Liver (tissue), 10 donors: ENCODE measurements at places on chromosomes 1 and 21. TPM values are rescaled to one million over a fixed set of nuclear protein-coding genes. Genes with fewer than 3 reads are reported as not detected.

Gene SPATA17
- total RNA-seq: 0.08 TPM

GRCh38 chr1:154607609-154608396, at the start of gene ADAR:
Gene ADAR (minus strand): TSS chr1:154608186. CDS start chr1:154608006, 180 bp downstream.
- DNase-seq: peak; percentile 77

Gene S100A7A
- total RNA-seq: not detected

Gene VHLL
- 0.67 TPM for total RNA-seq

DNA sequence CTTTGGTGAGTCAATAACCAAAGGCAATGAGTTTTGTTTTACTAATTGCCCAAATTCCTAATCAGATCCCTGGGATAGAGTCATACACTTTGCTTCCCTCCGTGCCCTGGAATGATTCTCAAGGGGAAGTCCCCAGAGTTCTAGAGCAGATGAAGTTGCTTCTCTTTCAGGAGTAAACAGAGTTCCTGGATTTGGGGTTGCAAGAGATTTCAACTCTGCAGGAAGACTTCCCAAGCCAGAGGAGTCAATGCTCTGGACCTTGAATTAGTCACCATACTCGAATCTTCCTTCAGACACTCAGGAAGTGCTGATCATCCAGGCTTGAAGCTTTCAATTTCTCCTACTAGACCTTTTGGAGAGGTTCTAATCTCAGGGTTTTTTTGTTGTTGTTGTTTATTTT, 39.6 kb downstream of the FCER1A start:
- no peak for DNase-seq

DNA sequence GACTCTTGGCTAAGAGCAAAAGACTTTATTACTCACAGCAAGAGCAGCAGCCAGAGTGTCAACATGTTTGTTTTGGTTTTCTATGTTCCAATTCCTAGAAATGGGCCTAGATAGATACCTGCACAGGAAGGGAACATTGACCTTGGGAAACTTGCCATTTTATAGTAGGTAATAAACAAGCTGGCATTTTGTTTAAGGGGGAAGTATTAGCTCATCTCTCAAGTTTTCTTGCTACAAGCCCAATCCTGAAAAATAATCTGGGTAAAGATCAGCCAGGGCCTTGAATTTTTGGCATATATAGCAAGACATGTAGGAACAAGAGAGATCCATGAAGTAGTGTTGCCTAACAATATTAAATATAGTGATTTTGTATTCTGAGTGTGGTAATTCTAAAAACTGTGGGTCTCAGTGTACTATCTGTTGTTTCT, 51.4 kb upstream of the RGL1 start:
- no peak for DNase-seq

DNA sequence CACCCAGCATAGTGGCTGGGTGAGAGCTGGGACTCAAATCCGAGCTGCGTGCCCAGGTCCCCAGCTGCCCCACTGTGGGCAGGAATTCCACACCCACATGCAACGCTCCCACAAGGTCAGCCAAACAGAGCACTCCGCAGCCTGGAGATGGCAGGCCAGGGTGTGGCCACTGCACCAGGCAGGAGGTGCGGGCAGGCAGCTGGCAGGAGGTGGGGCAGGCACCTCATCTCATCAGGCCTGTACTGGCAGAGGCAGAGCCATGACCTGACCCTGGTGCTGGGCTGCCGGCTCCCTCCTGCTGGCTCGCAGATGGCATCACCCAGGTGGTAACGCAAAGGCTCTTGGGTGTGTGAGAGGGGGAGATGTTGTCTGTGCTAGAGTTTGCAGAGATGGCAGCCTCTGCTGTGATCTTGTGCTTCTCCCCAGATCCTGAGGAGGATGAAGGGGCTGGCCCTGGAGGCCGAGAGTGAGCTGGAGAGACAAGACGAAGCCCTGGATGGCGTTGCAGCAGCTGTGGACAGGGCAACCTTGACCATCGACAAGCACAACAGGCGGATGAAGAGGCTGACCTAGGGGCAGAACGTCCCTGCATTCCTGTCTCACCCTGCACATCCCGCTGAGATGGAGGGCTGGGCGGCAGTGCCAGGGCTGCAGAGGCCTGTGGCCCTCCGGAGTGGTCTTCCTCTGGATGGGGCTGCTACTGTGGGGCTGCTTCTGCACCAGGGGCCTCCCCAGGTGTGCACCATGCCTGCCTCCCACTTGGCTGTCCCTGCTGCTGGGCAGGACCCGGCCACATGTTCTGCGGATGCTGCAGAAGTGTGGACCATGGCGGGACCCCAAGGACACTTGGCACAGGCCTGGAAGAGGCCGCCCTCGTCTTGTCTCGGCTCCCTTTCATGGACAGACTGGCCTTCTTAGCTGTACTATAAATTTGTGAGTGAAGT, 35.1 kb upstream of the PRSS38 start:
- no peak for DNase-seq

Gene FTCD
- total RNA-seq: 178 TPM

DNA sequence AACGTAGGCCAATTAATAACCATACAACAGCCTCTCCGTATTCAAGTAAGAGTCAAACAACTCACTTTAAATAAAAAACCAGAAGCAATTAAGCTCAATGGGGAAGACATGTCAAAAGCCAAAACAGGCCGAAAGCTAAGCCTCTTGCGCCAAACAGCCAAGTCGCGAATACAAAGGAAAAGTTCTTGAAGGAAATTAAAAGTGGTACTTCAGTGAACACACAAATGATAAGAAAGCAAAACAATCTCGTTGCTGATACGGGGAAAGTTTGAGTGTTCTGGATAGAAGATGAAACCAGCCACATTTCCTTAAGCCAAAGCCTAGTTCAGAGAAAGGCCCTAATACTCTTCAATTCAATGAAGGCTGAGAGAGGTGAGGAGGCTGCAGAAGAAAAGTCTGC, 53.4 kb downstream of the SIPA1L2 start:
- no peak for DNase-seq

GRCh38 chr1:18211764-18212163, 104.2 kb downstream of the IGSF21 start:
- DNase-seq: no peak

DNA sequence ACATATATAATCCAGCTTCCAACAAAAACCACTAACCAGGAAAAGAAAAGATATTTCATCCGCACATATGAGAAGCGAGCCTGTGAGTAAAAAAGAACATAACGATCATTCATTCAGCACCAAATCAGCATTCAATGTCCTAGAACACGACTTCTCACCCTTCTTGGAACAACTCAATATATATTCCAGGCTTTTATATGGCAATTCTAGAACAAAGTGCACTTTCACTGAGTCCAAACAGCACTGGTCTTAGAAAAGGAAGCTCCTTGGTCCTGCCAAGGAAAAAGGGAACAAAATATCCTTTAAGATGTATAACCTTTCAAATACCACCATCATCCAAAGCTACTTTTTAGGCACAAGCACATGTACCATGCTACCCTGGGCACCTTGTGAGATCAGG, 44.5 kb downstream of the RPL5 start:
- DNase-seq: no peak

DNA sequence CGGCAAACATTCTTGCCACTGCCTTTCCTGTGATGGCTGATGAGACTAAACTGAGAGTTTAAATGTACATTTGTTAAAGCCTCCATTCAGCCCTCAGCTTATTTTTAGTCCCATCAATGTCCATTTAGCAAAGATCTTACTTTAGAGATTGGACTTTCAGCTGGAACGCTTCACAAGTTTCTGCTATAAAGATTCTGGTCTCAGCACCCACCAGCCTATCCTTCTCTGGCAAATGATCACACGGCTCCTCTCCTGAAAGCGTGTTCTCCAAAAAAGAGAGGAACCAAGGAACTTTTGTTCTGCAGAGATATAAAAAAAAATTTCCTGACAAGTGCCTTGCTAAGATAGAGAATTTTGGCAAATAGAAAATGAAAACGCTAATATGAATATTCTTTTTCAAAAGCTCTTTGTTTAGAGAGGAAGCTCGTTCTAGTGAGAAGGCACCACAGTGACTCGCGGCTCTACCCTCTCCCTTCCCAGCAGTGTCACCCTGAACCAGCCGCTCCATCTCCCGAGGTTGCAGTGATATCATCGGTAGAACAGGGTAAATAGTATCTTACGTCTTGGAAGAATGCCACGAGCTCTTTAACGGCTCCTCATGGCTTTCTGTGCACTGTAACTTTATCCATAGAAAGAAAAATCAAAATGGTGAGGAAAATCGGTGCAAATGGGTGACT, 200.2 kb downstream of the APP start:
- DNase-seq: no peak

DNA sequence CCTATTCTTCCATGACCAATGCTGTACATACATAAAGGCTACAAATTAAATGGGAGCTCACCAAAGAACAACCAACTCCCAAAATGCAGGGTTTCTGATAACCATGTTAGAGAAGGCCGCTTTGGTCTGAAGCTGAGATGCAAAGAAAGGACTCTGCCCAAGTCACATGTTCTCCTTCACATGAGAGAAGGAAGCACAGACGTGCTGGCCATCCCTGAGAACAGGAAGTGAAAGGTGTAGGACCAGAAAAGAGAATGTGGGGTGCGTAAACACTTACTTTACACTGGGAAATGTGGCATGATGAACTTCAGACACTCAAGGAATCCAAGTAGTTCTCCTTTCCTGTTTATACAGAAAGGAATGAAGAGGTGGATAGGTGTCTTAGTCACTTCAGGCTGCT, 31.7 kb upstream of the TADA1 start:
- no peak for DNase-seq

DNA sequence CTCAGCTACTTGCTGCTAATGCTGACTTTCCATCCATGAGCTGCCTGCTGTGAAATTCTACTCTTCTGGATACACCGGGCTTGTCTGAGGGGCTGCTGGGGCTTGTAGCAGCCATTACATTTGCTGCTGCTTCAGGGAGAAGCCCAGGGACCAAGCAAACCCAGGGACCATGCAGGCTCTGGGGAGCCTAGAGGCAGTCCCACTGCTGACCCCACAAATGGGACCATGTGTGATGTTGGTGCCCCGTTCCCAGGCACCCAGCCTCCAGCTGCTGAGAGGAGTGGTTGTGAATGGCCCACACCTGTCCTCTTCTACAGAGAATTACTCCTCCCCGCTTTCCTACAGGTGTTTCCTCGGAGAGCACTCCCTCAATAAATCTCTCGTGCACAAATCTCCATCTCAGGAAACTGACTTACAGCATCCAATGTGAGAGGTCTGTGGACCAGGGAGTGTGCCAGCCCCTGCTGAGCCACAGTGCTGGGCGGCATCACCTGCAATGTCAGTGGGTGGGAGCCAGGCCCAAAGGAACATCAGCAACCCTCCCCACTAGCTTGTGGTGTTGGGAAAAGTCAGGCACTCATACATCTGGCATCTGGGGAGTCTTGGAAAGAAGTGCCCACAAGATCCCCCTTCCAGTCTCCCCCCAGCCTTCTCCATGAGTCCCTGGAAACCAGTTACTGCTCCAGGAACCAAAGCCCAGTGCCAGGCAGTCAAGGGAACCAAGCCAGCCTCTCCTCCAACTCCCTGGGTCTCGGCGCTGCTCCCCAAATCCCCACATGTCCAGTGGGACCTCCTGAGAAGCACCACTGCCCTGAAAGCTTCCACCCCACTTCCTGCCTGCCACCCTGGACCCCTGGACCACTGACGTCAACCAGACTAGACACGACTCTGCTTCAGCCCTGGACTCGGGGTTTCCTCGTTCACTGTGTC, 65.1 kb downstream of the TCP10L start:
- DNase-seq: no peak

DNA sequence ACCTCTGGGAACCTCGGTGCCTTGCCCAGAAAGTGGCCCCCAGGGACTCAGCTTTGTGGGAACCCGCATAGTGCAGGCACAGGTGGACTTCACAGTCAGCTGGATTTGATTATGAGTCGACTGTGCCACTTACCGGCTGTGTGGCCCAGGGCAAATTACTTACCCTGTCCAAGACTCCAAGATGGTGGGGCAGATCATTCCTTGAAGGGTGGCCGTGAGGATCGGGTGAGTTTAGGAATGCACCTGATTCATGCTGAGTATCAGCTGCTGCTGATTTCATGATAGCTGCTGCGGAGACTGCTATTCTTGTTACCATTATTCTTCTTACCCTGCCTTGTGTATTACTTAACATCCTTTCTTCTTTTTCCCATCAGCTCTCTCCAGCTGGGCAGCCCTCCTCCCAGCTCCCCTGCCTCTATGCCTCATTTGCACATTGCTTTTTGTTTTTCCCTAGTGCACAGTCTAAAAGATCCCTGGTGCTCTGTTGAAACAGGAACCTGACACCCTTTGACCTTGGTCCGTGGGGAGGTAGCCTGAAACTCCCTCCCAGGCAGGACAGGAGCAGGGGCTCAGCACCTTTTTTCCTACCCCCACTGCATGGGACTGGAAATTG, 40.5 kb upstream of the FHAD1 start:
- peak; percentile 47 for DNase-seq

DNA sequence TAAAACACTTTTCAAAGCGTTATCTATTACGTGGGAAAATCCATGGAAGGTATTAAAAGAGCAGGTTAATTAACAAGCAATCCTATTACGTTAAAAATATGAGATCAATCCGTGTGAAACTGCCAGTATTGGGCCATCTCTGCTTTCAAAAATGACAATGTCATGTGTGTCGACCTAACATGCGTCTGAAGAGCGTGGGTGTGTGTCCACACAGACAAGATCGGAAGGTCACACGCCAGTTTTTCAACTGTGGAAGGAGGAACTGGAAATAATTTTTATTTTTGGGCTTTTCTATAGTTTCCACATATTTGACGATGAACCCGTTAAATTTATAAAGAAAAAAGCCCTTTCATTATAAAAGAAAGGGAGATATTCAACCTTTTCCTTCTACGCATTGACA, 17.6 kb upstream of the ALDH4A1 start:
- no peak for DNase-seq

GRCh38 chr1:77975386-77975785, 3.5 kb downstream of the FUBP1 start:
- DNase-seq: no peak

GRCh38 chr1:224160171-224160682, 22.8 kb upstream of the DEGS1 start:
- DNase-seq: peak; percentile 69

DNA sequence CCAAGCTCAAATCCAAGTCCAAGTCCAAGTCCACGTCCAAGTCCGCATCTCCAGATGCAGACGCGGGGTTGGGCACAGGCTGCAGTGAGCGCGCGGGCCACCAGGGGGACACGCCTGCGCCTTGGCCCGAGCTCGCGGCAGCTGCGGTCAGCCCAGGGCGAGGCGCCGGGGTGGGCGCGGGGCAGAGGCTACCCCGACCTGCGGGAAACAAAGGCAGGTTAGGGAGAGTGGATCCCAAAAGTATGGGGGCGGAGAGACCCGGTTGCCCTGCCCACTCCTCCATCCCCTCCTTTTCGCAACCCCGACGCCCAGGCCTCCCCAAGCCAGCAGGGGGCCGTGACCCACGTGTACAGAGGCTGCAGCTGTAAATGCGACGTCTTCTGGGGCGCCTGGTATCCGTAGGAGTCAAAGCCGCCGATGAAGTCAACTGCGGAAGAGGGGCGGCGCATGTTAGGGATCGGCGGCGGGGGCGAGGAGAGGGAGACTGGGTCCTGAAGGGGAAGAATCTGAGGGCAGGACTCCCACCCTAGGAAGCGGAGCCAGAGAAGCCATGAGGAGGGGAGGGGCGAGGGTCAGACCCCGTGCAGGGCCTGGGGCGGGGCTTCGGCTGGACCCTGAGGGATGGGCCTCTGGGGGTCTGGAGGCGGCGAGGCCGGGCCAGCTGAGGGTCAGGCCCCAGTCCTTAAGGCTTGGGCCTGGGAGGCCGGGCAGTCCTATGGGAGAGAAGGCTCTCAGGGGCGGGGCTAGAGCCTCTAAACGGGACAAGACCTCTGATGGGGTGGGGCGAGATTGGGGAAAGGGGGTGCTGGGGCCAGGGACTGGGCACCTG, 58.0 kb downstream of the NKAIN1 start:
- DNase-seq: peak; percentile 80
